Activated naive CD4-positive, alpha-beta T cell treated with anti-CD3 and anti-CD28 coated beads, Interleukin-2, amount 50 U/mL, for 16 hours (primary cell): ENCODE measurements at places on chromosomes 2 and 18.

DNA sequence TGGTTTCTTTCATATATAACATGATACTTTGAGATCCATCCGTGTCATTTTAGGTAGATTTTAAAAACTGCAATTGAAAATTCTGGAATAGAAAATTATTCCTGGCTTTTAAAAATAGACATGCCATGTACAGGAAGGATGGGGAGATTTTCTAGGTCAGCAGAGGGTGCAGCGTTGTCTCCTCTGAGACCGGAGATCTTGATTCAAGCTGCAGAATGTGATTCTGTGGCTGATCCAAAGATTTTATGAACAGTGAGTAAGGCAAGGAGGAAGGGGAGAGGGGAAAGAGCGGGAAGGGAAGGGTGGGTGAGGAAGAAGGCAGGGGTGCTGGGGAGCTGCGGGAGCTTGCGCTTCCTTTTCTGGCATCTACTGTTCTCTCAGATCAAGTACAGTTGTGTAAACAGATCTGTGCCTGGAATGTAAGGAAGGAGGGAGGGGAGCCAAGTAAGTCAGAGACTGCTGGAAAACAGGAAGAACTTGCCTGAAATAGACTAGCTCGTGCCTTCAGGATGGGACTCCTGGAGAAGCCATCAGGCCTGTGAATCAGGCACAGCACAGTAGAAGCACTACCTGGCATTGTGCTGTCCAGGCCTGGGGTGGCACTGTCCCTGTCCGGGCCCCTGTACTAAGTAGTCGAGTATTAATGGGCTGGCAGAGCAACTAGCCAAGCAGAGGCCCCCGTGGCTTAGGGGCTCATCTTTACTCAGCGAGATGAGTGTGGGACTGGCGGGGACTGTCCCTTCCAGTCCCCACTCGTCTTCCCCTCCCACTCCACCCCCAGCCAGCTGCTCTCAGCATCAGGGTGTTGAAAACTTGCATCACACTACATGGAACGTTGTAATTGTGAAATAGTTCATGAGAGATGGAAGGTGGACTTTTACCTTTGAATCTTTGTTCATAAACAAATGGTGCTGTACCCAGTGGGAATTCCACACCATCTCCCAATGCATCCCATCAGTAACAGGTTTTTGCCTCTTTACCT, 163.5 kb downstream of the UXS1 start:
- DNase-seq, result peak; percentile 59

DNA sequence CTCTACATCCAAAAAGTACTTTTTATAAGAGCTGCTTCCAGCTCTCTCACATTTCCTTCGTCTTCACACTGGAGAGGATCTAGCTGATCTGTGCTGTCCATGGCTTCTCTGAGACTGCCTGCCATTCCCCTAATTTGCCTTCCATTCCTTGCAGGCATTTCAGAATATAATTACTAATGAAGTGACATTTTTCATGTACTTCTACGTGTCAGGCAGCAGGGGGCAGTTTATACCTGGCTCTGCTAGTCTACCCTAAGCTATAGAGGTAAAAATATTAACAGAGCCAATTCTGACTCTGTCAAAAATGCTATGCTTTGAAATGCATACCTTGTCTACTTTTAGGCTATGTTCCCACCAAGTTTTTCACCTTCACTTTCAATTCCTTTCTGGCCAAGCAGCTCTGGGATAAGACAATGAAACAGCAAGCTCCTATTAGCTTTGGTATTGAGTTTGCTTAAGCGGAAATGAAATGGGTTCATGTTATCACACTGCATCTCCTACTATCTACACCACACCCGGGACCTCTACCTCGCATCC, 81.9 kb downstream of the MEP1B start:
- no peak for DNase-seq

- no peak for DNase-seq
Observed at GRCh38 chr18:24022161-24022560, 7.6 kb downstream of the TTC39C start.

DNA sequence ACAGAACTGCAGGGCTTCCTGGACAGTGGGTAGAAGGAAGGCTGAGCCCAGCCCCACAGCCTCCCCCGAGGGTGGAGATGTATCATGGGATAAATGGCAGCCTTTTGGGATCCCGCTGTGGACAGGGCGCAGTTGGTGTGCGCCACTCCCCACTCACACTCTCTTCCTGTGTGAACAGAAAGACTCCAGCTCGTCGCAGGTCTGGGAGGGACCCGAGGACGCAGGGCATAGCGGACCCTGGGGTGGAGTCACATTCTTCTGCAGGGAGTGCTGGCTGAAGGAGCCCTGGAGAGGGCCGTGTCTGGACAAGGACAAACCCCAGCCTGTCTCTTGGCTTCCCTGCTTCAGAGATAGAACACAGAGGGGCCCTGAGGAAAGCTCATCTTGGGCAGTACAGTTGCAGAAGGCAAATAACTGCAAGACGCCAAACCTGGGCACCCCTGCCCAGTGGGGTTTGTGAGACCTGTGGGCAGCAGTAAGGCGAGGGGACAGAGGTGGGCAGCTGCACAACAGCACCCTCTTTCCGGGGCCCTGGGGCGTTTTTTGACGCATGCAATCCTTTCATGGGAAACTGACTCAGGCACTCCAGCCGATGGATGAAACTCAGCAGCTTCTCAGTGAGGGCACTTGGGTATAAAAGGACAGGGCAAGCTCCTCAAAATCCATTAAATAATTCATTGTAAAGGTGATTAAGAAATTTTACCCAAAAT, 101.9 kb downstream of the USP40 start:
- DNase-seq, result peak; percentile 1

DNA sequence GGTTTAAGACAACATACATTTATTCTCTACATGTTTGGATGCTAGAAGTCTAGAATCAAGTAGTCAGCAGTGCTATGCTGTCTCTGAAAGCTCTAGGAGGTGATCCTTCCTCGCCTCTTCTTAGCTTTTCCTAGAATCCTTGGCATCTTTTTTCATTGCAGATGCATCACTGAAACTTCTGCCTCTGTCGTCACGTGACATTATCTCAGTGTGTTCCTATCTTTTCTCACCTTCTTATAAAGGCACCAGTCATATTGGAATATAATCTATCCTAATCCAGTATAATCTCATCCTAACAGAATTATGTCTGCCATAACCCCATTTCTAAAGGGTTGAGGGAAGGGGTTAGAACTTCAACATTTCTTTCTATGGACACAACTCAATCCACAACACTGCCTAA, 851.2 kb upstream of the CRIM1 start:
- DNase-seq, result no peak

GRCh38 chr18:77059294-77059916, 73.2 kb downstream of the MBP start:
- DNase-seq, result no peak
